ENCODE measurements at places on chromosomes 2 and 18.

- no peak for DNase-seq
Observed at GRCh38 chr18:22488554-22488953, 70.8 kb upstream of the CTAGE1 start.

DNA sequence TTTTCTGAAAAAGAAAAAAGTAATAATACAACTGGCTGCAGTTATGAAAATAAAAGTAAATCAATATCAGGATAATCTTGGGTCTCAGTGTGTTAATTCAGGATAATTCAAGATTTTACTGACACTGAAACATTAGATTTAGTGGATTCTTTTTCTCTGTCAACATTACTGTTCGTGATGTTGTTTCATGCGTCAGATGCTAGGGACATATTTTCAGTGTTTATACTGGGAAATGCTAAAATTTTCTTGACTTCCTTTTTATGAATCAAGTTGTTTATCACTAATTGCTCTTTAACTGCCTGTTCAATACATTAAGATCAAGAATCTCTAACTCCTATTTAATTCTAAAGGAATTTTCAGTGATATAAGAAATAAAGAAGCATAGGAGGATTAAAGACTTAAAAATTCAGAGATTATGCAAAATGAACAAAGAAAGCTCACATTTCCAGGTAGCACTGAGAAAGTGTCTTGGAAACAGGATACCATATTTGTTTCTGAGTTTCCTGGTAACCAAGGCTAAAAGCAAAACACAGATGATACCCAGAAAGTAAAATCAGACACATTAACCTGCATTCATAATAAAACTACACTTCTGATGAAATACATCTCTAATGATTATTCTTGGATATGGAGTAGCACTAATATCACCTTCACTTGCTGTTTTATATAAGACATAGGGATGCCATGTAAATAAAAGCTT lies 174.0 kb downstream of the ARL4C start:
- DNase-seq = no peak

DNA sequence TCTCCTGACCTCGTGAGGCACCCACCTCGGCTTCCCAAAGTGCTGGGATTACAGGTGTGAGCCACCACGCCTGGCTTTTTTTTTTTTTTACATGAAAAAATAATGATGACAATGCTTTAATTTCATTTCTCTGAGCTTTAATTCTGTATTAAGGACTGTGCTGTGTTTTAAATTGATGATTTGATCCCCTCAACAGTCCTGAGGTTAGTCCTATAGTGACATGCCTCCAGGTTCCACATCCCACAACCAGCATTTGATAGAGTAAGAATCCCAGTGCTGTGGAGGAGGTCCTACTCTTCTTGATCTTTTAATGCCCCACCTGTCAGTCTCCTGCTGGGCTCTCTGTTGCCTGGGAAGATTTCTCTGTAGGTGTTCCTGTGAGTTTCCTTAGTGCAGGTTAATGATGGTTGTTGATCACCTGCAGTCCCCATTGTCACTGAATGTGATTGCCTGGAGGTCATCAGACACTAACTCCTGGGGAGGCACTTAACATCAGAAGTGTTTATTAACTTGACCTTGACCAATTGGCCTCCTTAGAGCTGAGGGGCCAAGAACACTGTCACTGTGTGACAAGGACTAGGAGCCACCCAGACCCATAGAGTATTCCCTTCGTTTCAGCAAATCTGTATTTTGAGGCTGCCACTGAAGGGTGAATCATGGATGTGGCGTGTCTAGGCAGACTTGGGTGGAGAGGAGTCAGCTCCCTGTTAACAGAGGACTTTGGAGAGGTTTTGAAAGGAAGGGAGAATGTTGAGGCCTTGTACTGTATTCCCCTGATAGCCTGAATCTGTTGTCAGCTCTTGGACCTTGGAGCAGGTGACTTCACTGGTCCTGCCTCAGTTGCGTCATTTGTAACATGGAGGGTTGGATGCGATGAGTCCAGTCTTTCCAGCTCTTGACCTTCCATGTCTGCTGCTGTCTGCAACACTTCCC lies 11.5 kb downstream of the ASAP2 start:
- peak; percentile 87 for DNase-seq

- no peak for DNase-seq
Observed at GRCh38 chr2:73337828-73338227, 44.5 kb upstream of the EGR4 start.

- no peak for DNase-seq
Observed at GRCh38 chr2:136232456-136233172, 114.7 kb upstream of the CXCR4 start.

DNA sequence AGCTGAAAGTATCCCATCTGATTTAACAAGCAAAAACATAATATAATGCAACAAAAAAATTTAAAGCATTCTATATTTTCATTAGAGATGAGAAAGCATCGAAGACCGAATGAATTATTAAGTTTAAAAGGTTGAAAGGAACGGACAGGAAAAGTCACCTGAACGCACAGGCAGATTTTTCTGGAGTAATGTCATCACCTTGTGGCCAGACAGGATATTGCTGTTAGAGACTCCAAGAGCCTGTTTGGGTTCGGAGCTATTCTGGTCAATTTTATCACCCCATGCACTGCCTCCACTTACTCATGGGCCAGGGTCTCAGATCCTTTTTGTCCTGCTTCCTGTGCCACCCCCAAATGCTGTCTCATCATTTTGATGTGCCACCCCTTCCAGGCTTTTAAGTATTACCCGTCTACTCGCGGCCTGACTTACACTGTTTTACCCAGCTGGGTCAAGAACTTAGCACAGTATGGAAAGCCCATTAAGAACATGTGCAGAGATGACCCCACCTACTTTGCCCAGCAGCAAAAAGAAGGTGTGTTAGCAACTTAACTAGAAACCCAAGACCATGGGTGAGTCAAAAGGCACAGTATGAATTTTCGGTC lies 27.3 kb downstream of the GKN2 start:
- peak; percentile 84 for DNase-seq

- no peak for DNase-seq
Observed at GRCh38 chr18:576924-577323, 3.3 kb upstream of the CETN1 start.

DNA sequence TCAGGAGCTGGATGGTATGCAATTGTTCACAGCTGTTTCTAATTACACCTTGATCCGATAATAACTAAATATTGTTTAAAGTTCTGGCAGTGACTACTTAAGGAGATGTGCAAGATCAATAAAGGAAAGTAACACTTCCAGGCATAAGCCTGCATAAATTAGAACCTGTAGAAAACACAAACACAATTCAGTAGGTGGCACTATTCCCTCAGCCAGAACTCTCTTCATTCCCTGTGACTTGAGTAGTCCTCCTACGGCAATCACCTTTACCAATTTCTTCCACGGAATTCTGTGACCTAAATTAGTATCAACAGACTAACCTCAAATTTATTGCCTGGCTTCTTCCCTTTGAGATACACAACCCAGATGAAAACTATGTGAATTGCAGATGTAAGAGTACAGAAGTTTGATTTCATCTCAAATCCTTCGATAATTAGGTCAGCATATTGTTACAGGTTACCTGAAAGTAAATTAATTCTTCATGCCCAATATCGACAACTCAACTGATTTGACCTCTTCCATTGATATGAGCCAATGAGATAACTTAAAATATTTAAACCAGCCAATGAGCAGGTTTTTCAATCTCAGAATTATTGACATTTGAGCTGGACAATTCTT lies 137.8 kb downstream of the PID1 start:
- peak; percentile 80 for DNase-seq

DNA sequence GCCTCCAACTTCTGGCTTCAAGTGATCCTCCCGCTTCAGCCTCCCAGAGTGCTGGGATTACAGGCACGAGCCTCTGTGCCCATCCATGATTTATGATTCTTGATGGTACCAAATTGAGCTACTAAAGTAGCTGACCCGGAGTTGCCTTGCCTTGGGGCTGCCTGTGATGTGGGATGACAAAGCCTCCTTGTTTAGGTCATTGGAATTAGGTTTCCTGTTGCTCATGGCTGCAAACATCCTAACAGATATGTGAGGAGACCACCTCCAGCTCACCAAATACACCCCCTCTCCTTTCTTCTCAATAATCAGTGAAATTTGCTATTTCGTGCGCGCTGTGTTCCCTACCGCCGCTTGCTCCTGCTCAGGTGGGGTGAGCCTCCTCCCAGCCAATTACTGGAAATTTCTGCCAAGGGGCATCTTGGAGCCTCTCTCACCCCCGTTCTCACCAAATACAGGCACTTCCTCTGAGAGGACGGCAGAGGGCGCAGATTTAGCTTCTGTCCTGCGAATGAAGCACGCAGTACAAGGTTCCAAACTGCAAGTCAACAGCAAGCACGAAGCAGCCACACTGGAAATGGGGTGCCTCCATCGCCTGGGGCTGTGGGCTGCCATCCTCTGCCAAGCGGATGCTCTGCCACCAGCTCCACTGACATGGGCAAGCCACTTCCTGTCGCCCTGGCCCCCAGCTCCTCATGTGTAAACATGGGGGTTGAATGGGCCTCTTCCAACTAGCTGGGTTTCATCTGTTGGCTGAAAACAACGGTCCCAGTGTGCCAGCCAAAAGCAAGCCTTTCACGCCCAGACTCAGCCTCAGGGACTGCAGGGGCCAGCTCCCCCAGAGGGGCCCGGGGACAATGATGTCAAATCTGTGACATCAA lies 71.7 kb downstream of the NCAPH start:
- peak; percentile 11 for DNase-seq

DNA sequence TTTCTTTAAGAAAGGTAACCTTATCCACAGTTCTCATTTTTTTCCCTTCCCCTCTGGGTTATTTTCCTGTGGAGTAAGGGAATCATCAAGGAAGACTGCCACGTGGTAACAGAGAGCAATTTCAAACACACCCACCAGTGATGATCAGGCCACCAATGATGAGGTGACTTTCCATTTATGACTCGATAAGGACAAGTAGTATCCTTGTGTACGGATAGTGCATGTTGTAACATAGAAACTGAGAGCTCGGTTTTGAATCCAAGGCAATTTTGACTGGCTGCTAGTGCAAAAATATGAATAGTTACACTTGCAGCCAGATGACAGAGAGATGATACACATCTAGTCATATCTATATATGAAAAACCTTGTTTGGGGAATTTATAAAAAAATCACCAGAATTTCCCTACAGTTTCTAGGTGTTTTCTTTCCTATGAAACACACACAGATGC lies 143.6 kb upstream of the TCF4 start:
- no peak for DNase-seq

GRCh38 chr2:186328838-186329237 lies 157.2 kb upstream of the ZC3H15 start:
- no peak for DNase-seq

- peak; percentile 42 for DNase-seq
Observed at GRCh38 chr2:222561817-222562645, 93.9 kb downstream of the FARSB start.

GRCh38 chr2:183222751-183223150 lies 98.5 kb downstream of the NUP35 start:
- DNase-seq = no peak

DNA sequence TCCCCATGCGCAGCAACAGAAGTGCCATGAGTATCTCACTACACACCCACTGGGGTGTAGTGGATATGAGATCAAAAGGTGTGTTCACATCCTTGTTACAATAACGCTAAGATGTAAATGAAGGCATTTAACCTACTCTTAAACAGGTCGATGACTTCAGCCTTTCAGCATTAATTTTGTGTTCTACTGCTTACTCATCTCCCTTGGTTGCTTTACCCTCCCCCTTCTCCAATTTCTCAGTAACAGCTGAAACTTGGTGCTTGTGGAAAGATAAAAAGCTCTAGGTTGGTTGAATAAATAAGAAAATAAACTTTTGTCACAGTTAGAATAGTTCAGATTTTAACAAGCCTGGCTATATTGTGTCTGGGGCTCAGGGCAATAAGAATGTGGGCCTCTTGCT lies 147.5 kb upstream of the SESTD1 start:
- no peak for DNase-seq

DNA sequence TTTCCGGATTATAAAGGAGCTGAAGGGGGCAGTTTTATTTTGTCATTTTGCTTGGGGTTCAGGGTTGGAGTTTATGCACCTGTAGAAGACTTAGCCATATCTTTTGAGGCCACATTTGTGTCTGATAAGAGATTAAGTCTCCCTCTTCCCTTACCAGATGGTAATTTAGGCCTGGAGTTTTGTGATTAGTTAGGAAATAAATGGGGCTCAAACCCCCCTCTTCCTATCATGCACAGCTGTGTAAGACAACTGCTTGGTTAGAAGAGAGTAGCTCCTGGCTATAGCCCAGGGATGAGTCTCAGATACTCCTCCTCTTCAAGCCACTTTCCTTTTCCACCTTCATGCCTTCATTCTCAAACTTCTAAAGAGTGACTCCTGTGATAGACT lies 802 bp upstream of the SAP130 start:
- DNase-seq = peak; percentile 58

GRCh38 chr18:80250740-80251364 lies 3.5 kb upstream of the PARD6G start:
- no peak for DNase-seq

DNA sequence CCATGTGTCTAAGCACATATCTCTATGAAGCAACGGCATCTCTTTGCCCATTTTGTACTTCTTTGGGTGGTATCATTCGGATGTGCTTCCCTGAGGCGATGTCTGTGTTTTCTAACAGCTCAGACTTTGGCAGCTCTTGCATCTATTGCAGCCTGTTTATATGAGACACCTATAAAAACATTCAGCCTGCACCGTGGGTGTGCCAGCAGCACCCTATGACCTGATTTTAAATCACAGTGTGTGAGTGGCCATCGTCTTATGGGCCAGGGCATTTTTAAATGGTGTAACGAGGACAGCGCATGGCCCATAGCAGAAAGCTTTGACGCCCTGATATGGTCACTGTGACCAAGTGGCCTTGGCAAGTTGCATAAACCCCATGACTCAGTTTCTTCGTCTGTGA lies 12.9 kb downstream of the NPAS2 start:
- no peak for DNase-seq

DNA sequence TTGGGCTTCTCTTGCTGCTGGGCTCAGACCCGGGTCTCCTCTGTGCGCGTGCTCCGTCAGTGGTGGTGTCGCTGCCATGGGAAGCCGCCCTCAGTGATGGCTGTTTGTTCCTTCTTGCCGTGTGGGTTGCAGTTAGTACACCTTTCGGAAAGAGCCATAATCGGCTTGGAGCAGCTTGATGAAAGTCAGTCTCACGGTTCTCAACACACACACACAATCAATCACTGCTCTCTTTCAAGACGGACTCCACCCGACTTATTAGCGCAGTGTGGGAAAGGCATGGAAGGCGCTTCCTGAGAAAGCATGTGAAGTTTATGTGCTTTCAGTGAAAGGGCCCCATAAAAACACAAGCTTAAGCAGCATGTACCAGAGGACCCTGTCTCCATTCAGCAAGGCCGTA lies 64.1 kb downstream of the SOX11 start:
- no peak for DNase-seq

Data from NCI-H1417 (cell line).